ENCODE measurements at places on chromosomes 13 and 19.

DNA sequence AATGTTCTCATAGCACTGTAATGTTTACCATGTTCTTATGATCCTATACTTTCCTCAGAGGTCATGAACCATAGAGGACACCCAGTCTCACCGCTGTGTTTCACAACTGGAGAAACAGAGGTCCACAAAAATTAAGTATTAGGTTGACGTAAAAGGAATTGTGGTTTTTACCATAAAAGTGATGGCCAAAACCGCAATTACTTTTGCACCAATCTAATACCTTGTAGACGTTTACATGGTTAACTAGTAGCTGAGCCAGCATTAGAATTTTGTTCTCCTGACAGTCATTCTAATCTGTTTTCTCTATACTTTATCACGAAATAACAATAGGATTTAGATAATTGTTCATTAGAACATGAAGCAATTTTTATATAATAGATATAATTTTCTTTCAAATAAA is 763.4 kb upstream of the ARGLU1 start:
- no peak for DNase-seq

DNA sequence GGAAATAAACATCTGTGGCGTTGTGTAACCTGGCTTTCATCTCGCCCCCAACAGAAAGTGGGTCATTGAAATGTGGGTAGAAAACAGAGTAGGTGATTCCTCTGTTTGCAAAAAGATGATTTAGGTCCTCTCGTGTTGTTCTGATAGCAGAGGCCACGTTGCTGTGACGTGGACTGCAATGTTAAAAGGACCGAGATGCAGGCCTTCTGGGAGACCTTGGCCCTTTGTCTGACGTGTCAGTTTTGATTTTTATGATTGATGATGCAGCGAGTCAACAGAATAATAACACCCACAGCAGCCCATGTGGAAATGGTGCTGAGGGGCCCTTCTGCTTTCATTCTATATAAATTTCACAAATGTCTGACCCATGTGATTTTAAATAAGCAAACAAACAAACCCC is 68.9 kb downstream of the FGF9 start:
- DNase-seq = no peak

DNA sequence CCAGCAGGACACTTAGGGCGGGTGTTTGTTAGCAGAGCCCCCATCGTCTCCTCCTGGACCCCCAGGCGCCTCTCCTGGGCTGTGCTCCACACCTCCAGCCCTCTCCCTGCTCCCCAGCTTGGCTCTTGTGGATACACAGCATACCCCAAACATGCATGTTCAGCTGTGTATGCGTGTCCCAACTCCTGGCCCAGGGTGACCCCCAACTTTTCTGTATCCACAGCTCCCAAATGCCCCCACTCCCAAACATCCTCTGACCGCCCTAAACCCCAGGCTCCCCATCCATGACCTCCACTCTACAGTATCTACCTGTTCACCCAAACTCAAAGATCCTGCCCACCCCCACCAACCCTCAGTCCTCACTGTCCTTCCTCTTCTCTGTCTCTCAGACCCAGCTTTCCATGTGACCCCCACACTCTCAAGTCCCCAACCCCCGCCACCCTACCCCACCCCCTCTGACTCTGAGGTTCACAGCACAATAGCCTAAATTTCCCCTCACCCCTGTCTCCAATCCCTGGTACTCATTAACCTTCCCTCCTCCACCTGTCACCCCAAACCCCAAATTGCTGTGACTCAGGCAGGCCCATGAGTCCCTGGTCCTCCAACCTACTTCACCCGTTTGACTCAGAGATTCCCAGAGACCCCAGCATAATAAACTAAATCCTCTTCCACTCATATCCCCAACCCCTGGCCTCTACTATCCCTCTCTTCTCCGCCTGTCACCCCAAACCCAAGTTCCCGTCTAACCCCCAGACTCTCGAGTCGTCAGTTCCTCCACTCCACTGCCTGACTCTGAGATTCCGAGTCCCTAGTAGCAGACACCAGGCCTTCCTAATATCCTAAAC is 968 bp downstream of the UBE2M start:
- DNase-seq = no peak

DNA sequence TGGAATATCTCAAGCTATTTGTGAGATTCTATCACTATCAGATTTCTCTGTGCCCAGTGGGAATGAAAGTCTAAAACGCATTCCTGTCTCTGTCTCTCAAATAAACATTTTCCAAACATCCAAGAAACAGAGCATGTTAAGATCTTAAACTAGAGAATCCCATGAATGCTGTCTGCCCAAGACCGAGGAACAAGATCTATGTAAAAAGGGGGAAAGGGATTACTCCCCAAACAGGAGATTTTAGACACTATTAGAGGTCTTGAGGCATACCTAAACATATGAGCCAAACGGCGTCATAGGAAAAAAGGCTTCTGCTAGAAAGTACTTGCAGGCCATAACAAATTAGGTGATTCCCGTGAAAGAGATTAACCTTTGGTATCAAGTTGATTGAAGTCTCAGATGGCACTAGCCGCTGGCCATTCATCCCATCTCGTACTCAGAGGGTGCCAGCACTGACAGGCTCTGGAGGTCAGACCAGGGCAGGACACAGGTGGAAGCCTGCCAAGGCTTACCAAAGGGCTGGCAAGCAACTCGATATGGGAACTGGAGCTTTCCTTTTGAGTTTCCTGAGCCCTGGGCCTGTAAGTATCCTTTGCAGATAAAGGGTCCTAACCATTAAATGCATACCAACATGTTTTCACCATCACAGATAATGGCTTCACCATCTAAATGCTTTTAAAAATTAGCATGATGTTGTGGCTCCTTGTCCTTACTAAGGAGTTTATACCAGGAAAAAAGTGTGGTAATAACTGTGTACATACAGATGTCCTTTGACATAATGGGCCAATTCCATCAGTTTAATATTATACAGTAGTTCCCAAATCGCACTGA is 225.2 kb downstream of the FOXO1 start:
- DNase-seq = no peak

DNA sequence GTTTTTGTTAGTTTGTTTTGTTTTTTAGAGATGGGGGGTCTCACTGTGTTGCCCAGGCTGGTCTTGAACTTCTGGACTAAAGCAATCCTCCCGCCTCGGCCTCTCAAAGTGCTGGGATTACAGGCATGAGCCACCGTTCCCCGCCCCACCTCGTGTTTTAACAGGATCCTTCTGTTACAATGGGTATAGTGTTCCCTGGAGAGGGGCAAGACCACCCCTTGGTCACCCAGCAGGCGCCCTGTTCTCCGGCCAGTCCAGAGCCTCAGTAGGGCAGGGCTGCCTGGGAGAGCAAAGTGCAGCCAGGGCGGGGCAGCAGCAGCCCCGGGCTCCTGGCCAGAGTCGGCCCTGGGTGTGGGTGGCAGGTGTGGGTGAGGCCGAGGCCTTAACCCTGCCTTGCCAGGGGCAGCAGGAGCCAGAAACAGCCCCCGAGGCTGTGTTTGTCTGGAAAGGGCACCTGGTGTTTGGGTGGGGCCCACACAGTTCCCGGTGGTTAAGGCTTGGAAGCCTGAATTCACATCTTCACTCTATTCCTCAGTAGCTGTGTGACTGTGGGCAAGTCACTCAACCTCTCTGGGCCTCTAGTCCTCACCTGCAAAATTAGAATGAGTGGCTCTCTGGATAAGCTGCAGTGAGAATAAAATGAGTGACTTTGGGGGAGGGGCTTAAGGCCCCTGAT is 7.2 kb downstream of the VASP start:
- DNase-seq = no peak

- DNase-seq = no peak
Measured at GRCh38 chr13:29511980-29512379, 83.5 kb downstream of the SLC7A1 start.

Measured in stromal cell of bone marrow (primary cell).